Kidney (tissue), 22 donors: ENCODE measurements at places on chromosomes 13 and 19. TPM values are rescaled to one million over a fixed set of nuclear protein-coding genes. Genes with fewer than 3 reads are reported as not detected.

- DNase-seq = peak; percentile 43
Observed at GRCh38 chr13:24271601-24272451, 37.6 kb upstream of the C1QTNF9 start.

DNA sequence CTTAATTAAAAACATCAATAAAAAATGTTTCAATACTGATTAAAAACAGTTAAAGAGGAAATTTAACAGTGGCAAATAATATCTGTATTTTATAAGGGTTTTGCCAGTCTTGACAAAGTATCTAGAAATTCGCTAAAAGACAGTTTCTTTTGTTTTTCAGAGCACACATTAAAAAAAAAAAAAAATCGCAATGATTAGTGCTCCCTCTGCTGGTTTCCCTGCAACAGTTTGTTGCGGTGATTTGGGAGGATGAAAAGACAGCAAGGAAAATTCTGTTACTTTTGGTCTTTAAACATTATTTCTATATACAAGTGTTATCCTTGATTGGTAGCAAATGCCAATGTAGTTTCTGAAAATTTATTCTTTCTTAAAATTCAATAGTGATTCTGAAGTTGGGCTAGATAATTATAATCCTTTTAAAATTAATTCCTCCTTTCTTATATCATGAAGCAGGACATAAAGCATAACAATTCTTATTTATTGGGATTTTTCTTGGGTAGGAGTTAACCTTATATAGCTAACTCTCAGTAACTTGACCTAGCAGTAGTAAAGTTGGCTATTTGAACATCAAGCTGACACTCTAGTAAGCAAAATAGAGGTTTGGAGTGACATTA, 23.1 kb upstream of the SPRY2 start:
- no peak for DNase-seq

DNA sequence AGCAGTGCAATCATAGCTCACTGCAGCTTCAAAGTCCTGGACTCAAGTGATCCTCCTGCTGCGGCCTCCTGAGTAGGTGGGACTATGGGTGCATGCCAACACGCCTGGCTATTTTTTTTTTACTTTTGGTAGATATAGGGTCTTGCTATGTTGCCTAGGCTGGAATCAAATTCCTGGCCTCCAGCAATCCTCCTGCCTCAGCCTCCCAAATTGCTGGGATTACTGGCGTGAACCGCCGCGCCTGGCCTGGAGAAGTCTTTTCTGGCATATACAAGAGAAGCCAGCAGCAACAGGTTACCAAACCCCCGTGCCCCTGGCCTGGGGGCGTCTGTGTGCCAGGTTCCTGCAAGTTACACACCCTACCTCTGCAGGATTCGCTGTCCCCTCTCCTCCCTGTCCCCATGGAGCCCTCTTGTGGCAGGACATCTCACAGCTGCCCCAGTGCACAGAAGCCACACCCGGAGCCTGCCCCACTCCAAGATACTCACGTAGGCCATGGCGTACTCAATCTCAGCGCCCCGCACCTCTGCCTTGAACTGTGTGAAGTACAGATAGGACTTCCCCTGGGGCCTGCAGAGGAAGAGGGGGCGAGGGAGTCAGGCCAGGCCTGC, 9.9 kb downstream of the MYDGF start:
- no peak for DNase-seq

GRCh38 chr19:46196410-46197124, 33.0 kb upstream of the IGFL1 start:
- DNase-seq = no peak

GRCh38 chr13:28560612-28561011, 65.7 kb upstream of the FLT1 start:
- DNase-seq = no peak

DNA sequence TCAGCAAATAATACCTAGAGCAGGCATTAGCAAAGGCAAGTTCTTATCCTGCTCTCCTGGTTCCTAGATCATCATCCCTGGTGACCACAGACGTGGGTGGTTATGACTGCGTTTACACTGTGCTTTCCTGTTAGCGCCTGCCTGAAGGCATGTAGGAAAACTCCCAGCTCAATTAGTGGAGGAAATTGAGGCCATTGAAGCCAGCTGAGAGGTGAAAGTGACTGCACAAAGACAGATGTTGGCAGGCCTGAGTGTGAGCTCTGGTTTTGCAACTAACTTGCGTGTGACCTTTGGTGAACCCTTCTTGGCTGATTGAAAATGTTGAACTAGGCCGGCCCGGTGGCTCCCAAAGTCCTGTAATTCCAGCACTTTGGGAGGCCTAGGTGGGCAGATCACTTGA, 17.5 kb upstream of the NWD1 start:
- DNase-seq = no peak

- DNase-seq = peak; percentile 18
Observed at GRCh38 chr13:34349091-34349722, 531.3 kb downstream of the RFC3 start.

The CSNK1G2 gene
- 66.2 TPM for total RNA-seq

DNA sequence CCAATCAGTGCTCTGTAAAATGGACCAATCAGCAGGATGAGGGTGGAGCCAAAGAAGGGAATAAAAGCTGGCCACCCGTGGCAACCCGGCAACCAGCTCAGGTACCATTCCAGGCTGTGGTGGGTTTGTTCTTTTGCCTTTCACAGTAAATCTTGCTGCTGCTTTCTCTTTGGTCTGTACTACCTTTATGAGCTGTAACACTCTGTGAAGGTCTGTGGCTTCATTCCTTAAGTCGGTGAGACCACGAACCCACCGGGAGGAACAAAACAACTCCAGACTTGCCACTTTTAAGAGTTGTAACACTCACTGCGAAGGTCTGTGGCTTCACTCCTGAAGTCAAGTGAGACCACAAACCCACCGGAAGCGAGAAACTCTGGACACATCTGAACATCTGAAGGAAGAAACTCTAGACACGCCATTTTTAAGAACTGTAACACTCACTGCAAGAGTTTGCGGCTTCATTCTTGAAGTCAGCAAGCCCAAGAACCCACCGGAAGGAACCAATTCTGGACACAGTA, 16.5 kb upstream of the SPACA6 start:
- DNase-seq = no peak

The ZNF177 gene
- total RNA-seq = 1.8 TPM

The TMEM272 gene
- total RNA-seq = 0.19 TPM

The ZNF709 gene
- total RNA-seq = 5.7 TPM

The KIR2DL4 gene
- total RNA-seq = 0.25 TPM

DNA sequence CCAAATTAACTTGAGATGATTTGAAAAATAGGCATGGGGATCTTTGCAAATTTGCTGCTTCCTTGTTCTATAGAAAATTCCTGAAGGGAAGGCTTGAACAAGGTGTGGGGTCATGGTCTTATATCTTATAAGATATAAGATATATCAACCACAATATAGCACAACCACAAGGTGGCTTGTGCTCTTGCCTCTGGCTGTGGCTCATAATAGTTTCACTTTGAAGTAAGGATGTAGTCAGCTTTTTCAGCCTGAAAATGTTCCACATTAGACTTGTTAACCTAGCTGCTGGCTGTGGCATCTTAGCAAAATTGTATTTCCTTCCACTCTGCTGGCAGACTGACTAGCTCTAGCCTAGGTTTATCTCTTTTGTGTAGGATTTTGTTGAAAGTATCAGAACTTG, 169.7 kb downstream of the KLF5 start:
- no peak for DNase-seq

DNA sequence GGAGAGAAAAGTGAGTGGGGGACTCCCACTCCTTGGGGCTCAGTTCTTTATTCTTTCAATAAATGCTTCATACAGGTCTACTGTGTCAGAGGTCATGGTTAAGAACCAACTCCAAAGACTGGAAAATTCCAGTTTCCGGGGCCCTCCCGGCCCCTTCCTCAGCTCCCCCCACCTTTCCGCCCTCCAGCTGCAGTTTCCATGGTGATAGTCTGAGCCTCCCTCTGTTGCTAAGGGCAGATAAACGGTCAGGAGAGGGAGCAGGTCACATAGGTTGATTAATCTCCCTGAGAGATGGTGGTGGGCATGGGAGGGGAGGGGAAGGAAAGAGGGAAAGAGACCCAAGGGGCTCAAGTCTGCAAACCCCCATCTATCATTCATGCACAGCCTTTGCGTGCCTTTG, 131.5 kb upstream of the USP29 start:
- no peak for DNase-seq

GRCh38 chr19:49362929-49363267, 682 bp upstream of the TEAD2 start:
- DNase-seq = no peak

DNA sequence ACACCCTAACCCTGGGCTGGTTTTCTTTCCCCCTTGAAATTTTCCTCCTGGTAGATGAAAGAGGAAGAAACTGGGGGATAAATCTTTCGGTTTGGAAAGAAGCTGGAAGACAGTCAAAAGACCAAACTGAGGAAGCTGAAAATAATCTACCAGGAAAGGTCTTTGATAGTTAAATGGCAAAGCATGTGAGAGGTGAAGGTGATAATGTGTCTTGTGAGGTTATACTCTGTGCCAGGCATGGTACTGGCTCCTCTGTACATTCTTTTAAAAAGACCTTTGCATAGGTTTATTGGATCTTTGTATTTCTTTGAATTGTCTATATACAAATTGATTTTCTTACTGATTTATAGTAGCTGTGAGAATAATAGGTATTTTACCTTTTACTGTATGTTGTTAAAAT, 98.6 kb downstream of the FREM2 start:
- no peak for DNase-seq

The VSTM2B gene
- not detected for total RNA-seq

The LHB gene
- total RNA-seq = not detected

- DNase-seq = no peak
Observed at GRCh38 chr13:75296641-75297040, 185.3 kb downstream of the TBC1D4 start.

GRCh38 chr13:77779552-77780272, 82.2 kb downstream of the SLAIN1 start:
- peak; percentile 88 for DNase-seq

DNA sequence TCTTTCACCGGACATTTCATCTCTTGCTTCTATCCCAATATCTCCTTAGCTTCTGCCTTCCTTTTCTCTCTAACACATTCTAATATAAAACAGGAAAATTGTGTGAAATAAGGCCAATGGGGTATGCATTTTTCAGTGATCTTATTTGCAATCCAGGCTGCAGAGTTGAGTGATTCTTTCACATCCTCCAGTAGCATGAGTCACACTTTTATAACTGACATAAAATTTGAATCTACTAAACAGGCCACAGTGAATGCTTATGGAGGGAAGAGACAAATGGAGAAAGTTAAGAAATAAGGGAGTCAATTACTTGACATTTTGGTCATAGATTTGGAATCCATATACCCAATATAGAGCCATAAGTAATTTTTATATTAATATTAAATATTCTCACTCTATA, 1037.0 kb upstream of the SPRY2 start:
- DNase-seq = no peak

The TMC4 gene
- 98.9 TPM for total RNA-seq

The SERP2 gene
- total RNA-seq = 9.7 TPM

The CTXN1 gene
- 25.9 TPM for total RNA-seq

The FGF9 gene
- total RNA-seq = 8.6 TPM

DNA sequence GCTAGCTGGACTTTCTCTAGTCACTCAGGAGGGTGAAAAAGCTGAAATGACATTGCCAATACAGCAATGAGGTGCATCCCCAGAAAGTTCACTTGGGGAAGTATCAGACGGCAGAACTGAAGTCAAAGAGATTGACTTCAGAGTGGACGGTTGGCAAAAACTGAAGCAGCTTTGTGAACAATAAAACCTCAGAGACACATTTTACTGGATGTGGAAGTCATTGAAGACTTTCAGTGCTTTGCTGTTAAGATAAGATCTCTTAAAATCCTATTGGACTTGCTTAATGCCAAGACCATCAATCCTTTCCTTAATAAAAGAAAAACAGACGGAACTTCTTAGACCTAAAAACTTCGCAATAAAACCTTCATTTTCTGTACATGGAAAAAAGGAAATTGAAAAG, 103.7 kb downstream of the ABCC4 start:
- DNase-seq = peak; percentile 52

GRCh38 chr13:97810152-97810551, 143.3 kb upstream of the IPO5 start:
- peak; percentile 53 for DNase-seq

- no peak for DNase-seq
Observed at GRCh38 chr19:46976845-46977320, 42.8 kb upstream of the NPAS1 start.

DNA sequence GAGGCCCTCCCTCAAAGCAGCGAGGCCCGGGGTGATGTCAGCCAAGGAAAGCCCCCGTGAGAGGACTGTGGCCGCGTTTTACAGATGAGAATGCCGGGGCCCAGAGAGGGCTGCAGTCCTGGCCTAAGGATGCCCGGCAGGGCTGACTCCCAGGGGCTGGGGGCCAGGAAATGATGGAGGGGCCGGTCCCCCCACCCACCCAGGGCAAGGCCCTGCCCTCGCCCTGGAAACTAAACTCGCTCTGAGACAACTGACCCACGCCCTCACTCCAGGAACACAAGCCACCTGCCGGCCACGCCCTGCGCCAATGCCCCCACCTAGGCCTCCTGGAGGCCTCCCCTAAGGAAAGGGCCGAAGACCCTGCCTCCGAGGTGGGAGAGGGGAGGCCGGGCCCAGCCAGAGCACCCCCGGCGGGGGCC, 7.2 kb downstream of the ZBTB7A start:
- DNase-seq = no peak

DNA sequence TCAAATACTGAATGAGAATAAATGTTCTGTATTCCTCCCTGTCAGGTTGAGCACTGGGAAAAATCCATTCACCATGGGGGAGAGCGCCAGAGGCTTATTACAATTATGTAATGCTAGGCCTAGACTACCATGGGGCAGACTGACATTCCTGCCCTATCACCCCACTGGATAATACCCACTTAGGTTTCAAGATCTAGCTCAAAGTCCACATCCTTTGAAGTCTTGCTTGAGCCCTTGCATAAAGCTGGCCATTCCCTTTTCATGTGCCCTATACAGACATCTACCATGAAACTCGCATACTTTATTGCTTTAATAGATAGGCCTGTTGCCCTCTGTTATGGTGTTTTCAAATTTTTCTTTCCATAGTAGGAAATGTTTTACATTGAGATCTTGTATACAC, 149.3 kb downstream of the RGCC start:
- DNase-seq = no peak

The FKRP gene
- total RNA-seq = 20.5 TPM

The ZNF428 gene
- 44.3 TPM for total RNA-seq

DNA sequence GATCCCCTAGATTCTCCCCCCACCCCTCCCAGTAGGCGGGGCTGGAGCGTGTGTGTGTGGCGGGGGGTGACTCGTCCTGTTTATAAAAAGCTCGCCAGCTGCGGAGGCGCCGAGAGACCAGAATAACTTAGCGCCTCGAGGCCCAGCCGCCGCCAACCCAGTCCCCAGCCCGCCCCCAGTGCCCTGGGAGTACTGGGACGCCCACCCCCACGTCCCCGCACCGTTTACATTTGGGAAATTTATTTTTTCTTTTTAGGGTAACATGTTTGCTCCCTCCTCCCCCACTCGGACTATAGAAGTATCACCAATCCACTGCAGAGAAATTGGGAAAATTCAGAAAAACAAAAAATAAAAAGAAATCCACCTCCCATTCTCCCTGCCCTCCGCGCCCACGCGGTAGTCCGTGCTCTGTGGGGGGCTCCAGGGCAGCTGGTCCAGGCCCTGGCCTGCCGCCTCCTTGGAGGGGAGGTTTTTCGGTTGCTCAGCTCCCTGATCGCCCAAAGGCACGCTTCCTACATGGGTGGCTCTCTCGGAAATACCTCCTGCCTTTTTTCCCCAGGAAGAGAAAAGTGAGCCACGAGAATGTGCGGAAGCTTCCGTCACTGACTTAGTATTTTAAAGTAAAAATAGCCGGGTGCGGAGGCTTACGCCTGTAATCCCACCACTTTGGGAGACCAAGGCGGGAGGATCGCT, 1.5 kb upstream of the RAB3A start:
- DNase-seq = peak; percentile 90

The ZNF431 gene
- total RNA-seq = 17.2 TPM
